Naive thymus-derived CD4-positive, alpha-beta T cell (primary cell): ENCODE measurements at places on chromosomes 7 and 10. TPM values are rescaled to one million over a fixed set of nuclear protein-coding genes. Genes with fewer than 3 reads are reported as not detected.

MLXIPL gene
- total RNA-seq: not detected

KNDC1 gene
- total RNA-seq: 0.76 and 0.97 TPM in 2 replicates

GRCh38 chr7:46292741-46293140 is 371.7 kb upstream of the IGFBP3 start:
- H3K4me1 ChIP-seq: no peaks in the 10 kb centered on the region
- DNase-seq: no peak
- no peaks in the 10 kb centered on the region for H3K27me3 ChIP-seq
- no peak overlapping the region for H3K27ac ChIP-seq

DNA sequence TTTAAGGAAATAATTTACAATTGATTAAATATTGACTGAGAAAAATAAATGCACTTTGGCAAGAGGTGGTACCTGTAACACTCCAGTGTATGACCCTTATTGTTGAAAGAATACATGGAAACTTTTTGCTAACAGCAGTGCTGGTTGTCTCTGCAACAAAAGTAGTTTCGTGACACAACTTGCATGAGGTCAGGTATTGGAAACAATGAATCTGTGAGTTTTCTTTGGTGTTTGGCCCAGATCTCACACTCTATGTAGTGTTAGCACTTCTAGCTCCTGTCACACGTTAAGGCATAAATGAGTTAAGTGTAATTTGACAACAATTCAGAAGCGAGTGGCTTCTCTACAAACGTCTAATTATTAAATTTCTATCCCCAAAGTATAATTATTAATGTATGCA is 137.7 kb upstream of the MDFIC start:
- H3K36me3 ChIP-seq: no peaks in the 10 kb centered on the region
- H3K4me3 ChIP-seq: no peak overlapping the region
- H3K4me1 ChIP-seq: no peaks in the 10 kb centered on the region
- no peak overlapping the region for H3K27ac ChIP-seq
- DNase-seq: no peak

GRCh38 chr10:62584731-62585130 is 210.6 kb downstream of the ZNF365 start:
- no peak overlapping the region for H3K27ac ChIP-seq
- H3K36me3 ChIP-seq: no peaks in the 10 kb centered on the region
- H3K4me3 ChIP-seq: no peak overlapping the region
- H3K4me1 ChIP-seq: no peaks in the 10 kb centered on the region
- no peaks in the 10 kb centered on the region for H3K27me3 ChIP-seq

- H3K27me3 ChIP-seq: no peaks in the 10 kb centered on the region
- no peaks in the 10 kb centered on the region for H3K36me3 ChIP-seq
- H3K27ac ChIP-seq: no peak overlapping the region
- H3K4me3 ChIP-seq: no peak overlapping the region
- H3K4me1 ChIP-seq: peaks cover 3% of the 10 kb centered on the region
Measured at GRCh38 chr7:45133352-45133751, 21.9 kb upstream of the TBRG4 start.
